GM23248 (cell line): ENCODE measurements at places on chromosomes 2 and 18. TPM values are rescaled to one million over a fixed set of nuclear protein-coding genes. Genes with fewer than 3 reads are reported as not detected.

SLC5A7 gene
- not detected in 2 replicates for polyA plus RNA-seq

COLEC12 gene
- 19.3 and 19.4 TPM in 2 replicates for polyA plus RNA-seq

- no peak for DNase-seq
These were observed 64.8 kb upstream of the DARS1 start for GRCh38 chr2:136049991-136050920.

DNA sequence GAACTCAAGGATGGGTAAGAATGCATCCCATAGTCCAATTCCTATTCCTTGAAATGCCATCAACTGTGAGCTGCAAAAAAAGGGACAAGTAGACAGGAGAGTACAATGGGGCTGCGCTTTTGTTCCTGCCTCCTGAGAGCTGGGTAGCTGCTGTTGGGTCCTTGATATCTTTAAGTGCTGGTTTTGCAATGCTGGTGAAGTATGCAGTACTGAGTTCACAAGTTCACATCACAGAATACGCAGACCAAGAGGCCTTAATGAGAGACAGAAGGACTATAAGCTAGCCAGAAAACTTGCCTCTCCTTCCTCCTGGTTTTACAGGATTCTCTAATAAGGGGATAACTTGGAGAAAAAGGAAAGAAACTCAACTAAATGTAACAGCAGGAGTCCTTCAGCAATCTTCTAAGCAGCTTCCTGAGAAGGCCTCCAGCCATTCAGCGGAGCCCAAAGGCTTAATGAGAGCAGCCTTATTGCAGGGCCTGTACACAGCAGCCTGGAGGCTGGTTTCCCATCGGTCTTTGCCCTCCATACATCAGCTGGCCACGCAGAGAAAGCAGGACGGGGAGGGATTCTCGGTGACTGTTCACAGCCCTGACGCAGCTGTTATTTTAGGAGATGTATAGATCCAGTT is 293.1 kb downstream of the CDCA7 start:
- peak; percentile 42 for DNase-seq

DNA sequence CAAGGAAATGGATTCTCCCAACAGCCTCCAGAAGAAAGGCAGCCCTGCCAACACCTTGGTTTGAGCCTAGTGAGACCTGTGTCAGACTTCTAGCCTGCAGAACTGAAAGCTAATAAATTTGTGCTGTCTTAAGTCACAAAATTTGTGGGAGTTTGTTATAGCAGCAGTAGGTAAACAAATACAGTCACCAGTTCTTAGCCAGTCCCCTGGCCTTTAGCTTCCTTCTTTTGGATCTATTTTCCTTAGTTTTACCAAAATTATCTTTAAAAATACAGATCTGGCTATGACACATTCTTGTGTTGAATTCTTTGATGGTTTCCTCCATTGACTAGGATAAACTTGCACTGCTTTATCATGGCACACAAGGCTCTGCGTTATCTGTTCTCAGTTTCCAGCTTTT is 697.9 kb upstream of the FANCL start:
- peak; percentile 14 for DNase-seq

DNA sequence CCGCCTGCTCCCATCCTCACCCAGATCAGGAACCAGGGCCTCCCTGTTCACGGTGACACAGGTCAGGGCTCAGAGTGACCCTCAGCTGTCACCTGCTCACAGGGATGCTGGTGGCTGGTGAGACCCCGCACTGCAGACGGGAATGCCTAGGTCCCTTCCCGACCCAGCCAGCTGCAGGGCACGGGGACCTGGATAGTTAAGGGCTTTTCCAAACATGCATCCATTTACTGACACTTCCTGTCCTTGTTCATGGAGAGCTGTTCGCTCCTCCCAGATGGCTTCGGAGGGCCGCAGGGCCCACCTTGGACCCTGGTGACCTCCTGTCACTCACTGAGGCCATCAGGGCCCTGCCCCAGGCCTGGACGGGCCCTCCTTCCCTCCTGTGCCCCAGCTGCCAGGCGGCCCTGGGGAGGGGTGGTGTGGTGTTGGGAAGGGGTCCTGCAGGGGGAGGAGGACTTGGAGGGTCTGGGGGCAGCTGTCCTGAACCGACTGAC is 31.7 kb downstream of the GPC1 start:
- no peak for DNase-seq

DNA sequence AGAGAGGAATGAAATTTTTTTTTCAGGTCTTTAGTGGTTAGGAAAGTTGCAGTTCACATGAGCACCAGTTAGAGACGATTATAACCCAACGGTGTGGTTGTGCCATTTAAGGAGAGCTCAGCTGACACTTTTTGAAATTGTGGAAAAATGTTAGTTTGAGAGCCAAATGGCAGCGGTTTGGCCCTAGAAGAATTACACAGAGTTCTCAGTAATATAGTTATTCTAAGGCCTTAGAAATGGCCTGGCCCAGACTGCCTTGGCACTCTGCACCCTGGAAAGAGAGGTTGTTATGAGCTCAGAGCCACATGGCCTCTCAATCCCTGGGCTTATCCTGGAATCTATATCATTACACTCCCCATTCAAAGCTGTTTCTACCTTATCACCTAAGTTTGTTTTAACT is 117.4 kb downstream of the RHBDD1 start:
- peak; percentile 26 for DNase-seq

GRCh38 chr2:127681288-127681804 is 6.0 kb upstream of the LIMS2 start:
- peak; percentile 30 for DNase-seq

DNA sequence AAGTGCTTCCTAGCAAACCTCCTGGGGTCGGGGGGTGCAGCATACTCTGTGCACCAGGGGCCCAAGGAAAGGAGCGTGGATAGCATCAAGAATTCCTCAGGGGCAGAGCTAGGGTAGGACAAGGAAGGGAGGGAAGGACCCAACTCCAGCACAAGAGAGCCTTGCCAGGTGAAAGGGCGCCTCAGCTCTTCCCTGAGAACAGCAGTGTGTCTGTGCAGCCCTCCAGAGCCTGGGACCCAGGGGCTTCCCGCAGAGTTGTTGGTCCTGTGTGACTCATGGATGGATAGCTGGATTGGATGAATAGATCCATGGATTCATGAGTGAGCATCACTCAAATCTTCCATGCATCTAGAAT is 175.4 kb downstream of the SMAD2 start:
- no peak for DNase-seq

DNA sequence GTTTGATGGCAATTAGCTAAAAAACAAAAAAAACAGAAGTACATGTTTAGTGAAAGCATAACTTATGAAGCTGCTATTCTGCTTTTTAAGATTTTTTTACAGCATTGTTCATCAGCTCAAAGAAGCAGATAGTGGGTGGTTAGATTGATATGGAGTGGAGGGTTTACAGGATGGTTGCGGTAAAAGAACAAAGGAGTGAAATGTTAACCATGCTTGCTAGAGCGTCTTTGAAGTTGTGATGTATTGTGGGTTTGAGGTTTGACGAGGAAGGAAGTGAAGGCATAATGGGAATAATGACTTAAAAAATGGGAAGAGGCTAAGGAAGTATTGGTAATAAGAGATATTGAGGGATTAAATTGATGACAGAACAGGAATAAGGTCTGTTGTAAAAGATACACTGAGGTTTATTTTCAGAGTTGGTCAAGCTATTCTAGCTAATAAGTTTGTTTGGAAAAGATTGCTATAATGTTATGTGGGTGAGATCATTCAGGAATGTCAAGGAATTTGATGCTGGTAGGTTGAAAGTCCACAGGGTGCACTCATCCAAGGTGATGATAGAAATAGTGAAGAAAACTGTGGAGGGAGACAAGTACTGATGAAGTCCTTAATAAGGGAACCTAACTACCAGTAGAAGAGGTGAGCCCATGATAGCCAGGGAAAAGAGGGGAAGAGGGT is 14.6 kb downstream of the SPOPL start:
- peak; percentile 45 for DNase-seq

DNA sequence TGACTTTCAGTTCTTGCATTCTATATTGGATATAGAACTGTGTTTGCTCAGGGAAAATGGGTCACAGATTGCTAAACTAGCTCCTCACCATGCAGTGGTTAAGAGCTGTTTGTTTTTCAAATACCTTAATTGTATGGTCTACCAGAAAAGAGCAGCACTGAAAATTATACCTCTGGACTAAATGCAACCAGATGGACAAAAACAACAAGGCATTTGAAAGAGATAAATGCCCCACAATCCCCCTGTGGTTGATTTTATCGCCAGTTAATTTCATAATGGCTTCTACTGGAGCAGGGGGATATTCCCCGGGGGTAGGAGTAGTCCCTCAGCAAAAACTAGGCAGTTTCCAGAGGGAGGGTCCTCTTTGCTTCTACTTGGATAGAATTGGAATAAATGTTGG is 267.9 kb upstream of the TNP1 start:
- no peak for DNase-seq

- no peak for DNase-seq
These were observed 55.3 kb downstream of the HS1BP3 start for GRCh38 chr2:20595439-20596192.

GRCh38 chr2:119680457-119681202 is 1.6 kb downstream of the TMEM177 start:
- no peak for DNase-seq
